ENCODE measurements at places on chromosomes 1 and 21.
A peak's percentile ranks its signal among the peaks of the same experiment; 100 is the strongest.

GRCh38 chr1:226650236-226650841 lies 88.7 kb downstream of the ITPKB start:
- no peak for DNase-seq

DNA sequence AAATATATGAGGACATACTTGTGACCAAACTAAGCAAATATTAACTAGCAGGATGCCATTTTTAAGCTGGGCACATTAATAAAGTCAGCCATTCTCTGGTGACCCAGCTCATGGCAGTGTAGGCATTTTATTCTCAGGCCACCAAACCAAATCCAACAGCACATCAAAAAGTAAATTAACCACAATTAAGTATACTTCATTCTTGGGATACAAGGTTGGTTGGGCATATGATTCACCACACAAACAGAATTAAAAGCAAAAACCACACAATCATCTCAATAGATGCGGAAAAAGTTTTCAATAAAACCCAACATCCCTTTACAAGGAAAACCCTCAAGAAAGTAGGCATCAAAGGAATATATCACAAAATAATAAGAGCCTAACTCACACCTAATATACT lies 101.3 kb downstream of the FAF1 start:
- no peak for DNase-seq

- no peak for DNase-seq
Observed at GRCh38 chr21:34999397-34999941, 49.6 kb downstream of the RUNX1 start.

GRCh38 chr1:14782741-14783591 lies 184.5 kb downstream of the KAZN start:
- DNase-seq: no peak

DNA sequence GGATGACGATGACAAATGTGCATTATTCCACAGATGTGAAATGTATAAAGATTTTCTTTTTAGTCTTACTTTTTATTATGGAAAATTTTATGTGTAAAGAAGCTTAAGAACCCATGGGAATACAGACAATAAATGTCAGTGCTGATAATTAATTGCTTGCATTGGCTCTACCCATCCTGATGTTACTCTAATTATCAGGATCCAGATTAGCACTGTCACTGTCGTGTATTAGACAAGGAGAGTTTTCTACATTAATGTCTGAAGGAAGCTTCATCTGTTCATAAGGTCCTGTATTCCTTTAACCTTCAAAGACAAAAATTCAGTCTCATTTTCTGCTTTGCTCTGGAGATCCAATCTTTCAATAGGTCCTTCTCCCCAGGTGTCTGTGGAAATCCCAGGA lies 259.1 kb upstream of the ADAMTS5 start:
- no peak for DNase-seq

- no peak for DNase-seq
Observed at GRCh38 chr1:18529714-18530113, 49.0 kb downstream of the KLHDC7A start.

GRCh38 chr1:226363801-226364513 lies 43.9 kb downstream of the PARP1 start:
- no peak for DNase-seq

GRCh38 chr1:153903841-153904455 lies 18.8 kb downstream of the GATAD2B start:
- no peak for DNase-seq

GRCh38 chr21:29166323-29166722 lies 35.9 kb downstream of the MAP3K7CL start:
- no peak for DNase-seq

GRCh38 chr1:222631611-222632208 lies 13.8 kb downstream of the MIA3 start:
- DNase-seq: no peak

GRCh38 chr1:115677182-115677555 lies 35.4 kb downstream of the VANGL1 start:
- DNase-seq: no peak

DNA sequence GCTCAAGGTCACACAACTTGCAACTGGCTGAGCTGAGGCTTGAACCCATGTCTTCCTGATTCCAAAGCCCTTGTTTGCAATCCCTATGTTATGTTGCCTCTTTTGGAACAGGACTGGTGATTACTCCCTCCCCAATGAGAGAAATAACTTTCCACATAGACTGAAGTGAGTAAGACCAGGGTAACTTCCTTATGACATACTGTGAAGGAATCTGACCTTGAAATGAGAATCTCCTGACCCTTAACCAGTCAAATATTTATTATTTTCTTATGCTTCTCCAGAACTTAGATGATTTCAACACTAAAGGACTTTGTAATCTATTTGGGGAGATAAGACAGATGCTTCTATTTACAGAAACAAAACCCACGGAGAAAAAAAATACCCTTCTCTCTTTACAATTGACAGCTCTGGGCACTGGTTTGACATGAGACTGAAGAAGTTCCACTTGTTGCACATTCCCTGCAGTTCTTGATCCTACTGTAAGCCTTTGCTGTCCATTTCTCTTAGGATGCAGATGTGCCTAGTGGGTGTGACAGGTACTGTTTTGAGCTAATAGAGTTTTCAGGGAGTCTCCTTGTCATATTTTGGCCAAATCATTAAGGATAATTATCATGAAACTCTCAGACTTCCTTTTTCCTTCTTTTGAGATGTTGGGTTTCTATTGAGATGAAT lies 3.9 kb upstream of the RPTN start:
- DNase-seq: peak; percentile 35

DNA sequence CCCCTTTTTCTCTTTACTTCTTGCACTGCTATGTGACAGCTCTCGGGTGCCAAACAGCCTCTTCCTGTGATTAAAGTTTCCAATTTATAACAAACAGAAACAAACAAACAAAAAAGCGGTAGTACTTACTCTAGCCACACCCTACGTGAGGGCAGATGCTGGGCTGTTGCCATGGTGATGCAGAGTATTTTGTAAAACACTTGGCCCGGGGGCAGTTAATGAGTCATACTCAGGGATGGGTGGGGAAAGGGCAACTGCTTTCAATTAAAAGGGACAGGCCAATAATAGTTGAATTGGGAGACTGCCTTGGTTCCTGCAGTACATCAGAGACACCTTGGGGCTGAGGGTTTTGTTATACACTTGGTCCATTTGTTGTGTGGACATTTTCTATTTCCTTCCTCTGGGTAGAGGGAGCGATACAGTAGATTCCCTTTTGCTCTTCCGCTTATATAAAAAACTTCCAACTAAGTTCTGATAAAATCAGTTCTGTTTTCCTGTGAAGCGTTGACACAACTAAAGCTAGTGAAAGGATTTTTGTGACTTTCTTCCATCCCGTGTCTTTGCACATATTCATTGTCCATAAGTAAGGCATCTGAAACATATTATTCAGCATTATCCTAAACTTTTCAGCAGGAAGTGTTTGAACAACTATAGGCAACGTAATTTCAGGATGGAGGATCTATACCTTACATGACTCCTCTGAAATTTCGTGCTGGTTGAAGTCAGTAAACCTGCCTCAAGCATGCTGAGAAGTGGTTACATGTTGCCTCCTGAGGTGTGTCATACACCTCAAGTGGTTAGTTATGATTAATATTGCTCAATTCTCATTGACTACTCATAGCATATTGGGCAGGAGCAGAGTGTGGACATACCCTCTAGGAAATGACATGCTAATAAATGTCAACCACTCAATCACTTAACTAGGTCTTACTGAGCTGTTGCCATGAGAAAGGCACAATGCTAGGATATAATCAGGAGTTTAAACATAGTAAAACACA lies 36.7 kb upstream of the THEM4 start:
- DNase-seq: peak; percentile 77

DNA sequence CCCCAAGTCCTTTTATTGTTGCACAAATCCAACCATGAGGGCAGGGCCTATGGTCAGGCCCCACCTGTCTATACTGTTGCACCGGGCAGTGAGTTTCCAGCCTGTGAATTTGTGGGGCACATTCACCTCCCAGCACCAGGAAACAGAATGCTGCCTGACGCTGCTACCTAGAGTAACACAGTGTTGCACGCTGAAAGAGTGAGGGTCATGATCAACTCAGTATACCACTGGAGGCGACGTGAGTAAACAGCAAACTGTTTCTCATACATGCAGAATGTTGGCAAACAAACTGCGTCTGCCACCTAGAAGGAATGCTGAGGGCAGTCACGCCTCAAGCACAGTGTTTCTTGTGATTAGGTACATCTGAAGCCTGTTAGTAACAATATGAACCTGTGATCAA lies 13.4 kb upstream of the LRRC47 start:
- DNase-seq: no peak

DNA sequence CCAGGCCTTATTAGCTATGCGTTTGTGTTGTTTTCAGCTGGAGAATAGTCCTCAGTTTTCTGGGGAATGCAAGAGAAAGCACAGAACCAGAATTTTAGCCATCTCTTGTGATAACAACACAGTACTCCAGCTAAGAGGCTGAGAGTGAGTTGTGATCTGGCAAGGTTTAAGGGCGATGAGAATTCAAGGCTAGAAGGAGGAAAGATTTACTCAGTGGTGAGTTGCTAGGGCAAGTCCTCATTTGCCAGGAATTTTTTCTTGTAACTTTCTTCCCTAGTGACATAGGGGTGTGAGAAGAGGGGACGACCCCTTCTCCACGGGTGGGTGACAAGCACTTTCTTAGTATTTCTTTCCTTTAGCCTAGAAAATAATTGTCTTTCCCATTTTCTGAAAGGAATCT lies 53.2 kb downstream of the HHAT start:
- DNase-seq: no peak

GRCh38 chr1:92186081-92186480 lies 31.6 kb upstream of the C1orf146 start:
- DNase-seq: no peak

- no peak for DNase-seq
Observed at GRCh38 chr1:158689110-158689509, 2.6 kb upstream of the SPTA1 start.

- no peak for DNase-seq
Observed at GRCh38 chr1:175750366-175751071, 7.1 kb upstream of the TNR start.

DNA sequence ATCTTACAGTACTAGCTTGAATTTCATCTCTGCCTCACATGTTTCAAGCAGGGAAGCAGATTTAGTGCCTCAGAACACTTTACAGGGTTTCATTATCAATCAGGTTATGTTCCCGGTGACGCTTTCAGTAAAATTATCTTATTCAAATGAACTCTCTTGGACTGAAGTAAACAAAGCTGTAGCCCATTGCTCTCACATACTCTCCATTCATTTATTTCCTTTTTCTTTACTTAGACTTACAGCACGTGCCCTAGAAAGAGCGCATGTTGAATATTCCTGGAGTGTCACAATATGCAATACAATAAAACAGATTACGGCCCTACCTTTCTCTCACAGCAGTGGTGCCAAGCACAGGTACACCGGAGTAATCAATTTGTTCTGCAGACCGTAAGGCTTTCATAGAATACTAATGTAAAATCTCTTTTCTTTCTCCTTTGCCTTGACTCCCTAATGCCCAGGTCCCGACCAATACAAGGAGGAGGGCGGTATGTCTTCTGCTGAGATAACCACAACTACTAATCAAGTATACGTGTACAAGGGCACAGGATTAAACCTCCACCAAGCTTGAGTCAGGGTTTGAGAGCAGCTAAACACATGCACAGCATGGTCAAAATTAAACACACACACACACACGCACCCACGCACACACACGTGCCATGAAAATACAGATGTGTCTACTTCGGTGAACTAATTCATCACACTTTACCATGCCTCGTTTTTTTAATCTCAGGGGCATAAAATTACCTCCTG lies 62.8 kb downstream of the NRIP1 start:
- DNase-seq: no peak

- no peak for DNase-seq
Observed at GRCh38 chr1:27136998-27137542, 17.9 kb downstream of the SLC9A1 start.

DNA sequence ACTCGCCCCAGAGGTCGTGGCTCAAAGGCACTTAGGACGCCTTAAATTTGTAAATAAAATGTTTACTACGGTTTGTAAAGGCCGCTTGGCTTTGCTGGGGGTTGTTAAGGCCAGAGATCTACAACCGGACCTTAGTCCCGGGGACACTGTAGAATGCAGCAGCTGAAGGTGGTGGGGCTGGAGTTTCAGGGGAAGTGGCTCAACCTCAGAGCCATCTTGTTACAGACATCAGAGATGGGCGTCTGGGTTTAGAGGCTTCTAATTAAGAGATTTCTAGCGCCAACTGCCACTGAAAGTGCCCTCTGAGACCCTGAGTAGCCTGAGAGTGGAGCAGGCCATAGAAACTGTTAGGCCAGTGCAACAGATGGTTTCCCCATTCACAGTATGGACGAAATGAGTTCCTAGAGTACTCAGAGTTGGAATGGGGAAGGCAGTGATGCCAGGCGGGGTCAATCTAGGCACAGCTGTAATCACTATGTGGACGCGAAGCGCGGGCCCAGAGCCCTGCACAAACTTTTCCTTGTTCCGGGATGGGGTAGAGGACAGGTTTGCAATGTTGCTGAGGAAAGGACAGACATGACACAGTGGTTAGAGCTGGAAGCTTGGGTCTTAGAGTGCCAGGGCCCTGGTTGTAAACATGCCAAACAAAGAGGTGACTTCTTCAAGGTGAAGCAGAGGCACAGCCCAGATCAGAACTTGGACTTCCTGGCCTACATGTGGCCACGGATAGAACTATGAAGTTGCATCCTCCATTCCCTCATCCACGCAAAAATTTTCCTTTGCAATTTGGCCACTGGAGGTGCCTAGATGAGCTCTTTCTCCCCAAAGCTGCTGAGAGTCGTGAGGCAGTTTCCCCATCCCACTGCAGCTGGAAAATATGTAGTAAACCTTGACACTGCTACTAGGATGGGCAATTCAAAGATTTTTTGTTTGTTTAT lies 6.0 kb downstream of the HLX start:
- no peak for DNase-seq

DNA sequence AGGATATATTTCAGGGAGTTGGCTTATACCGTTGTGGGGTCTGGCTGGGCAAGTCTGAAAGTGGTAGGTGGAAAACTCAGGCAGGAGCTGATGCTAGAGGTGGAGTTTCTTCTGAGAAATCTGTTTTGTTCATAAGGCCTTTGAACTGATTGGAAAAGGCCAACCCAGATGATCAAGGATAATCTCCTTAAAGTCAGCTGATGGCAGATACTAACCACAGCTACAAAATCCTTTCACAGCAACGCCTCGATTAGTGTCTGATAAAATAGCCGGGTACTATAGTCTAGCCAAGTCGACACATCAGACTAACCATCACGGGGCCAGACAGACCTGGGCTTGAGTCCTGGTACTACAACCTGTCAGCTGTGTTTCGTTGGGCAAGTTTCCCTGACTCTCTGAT lies 21.4 kb downstream of the OPRD1 start:
- DNase-seq: no peak

DNA sequence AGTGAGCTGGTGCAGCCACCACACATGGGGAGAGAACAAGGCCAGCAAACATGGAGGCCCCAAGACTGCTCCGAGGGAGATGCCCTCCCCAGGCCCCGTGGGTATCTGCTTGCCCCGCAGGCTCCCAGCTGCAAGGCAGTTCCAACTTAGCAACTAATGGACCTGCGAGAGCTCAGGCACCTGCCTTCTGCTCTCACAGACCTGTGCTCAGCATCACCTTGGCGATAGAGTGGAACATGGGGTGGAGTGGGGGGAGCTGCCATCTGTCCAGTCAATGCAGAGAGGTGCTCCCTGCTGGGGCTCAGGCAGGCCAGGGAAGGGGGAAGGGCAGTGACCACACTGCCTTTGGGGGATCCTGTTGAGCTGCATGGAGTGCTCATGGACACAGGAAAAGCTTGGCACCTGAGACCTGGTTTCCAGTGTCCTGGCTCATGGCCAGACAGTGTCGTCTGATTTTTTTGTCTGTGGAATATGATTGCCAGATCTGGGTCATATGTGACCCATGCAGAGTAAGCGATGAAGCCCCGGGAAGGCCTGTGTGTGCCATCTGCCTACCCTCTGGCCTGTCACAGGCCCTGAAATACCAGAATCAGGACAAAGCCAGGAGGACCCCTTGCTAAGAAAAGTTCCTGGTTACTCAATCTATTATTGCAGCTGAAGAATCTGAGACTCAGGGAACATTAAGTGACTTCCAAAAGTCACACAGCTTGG lies 39.9 kb upstream of the TENT5C start:
- DNase-seq: no peak
